ENCODE measurements at places on chromosomes 7 and 10. TPM values are rescaled to one million over a fixed set of nuclear protein-coding genes. Genes with fewer than 3 reads are reported as not detected.

- DNase-seq: peak; percentile 74
- no peak overlapping the region for H3K27ac ChIP-seq
- H3K4me1 ChIP-seq: peaks cover 8% of the 10 kb centered on the region
These were observed 9.5 kb downstream of the ANKRD1 start for GRCh38 chr10:90911133-90912051.

Gene SLC26A3
- not detected for total RNA-seq

DNA sequence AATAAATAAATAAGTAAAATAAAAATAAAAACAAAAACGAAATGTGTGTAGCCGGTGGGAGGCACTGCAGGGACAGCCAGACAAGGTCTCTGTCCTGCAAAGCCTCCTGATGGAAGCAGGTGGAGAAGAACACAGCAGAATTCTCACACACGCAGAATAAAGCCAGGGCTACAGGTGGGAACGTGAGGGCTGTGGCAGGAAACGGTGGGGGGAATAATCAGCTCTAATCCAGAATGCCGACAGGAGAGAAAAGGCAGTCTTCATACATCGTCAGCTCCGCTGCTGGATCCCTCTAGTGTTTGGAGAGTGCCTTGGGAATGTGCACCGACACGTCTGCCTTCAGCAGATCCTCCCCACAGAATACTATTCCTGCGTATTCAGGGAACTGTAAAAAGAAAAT lies 6.8 kb upstream of the SNX8 start:
- no peak overlapping the region for H3K4me3 ChIP-seq
- H3K27me3 ChIP-seq: no peaks in the 10 kb centered on the region
- H3K27ac ChIP-seq: no peak overlapping the region
- no peaks in the 10 kb centered on the region for H3K36me3 ChIP-seq

GRCh38 chr10:6333086-6333485 lies 130.4 kb downstream of the PFKFB3 start:
- no peaks in the 10 kb centered on the region for H3K36me3 ChIP-seq
- no peak for DNase-seq
- H3K4me1 ChIP-seq: peaks cover 11% of the 10 kb centered on the region
- no peak overlapping the region for H3K27ac ChIP-seq
- no peaks in the 10 kb centered on the region for H3K27me3 ChIP-seq
- no peak overlapping the region for H3K4me3 ChIP-seq

Gene CYP26C1
- total RNA-seq: 0.42 TPM

Gene HPSE2
- total RNA-seq: 0.50 TPM

DNA sequence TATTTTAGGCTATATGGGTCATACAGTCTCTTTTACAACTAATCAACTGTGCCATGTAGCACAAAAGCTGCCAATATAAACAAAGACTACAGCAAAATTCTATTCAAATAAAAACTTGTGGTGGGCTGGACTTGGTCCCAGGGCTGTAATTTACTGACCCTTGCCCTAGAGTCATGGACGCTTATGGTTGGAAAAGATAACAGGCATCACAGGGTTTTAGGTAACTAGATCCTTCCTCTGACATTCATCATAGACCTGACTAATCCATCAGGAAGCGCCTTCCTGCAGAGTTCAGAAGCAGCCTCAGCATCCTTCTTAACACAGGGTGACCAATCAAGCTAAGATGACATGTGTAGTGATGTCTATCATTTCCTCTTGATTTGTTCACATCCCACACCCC lies 40.2 kb upstream of the GPAM start:
- no peaks in the 10 kb centered on the region for H3K36me3 ChIP-seq
- H3K27me3 ChIP-seq: no peaks in the 10 kb centered on the region
- no peaks in the 10 kb centered on the region for H3K4me1 ChIP-seq
- DNase-seq: no peak

Gene CALHM3
- total RNA-seq: not detected

- H3K36me3 ChIP-seq: no peaks in the 10 kb centered on the region
- no peaks in the 10 kb centered on the region for H3K4me1 ChIP-seq
- no peak overlapping the region for H3K27ac ChIP-seq
- no peak for DNase-seq
These were observed 382.0 kb upstream of the ADARB2 start for GRCh38 chr10:2119316-2119715.

- peaks cover 55% of the 10 kb centered on the region for H3K36me3 ChIP-seq
- H3K4me3 ChIP-seq: no peak overlapping the region
- DNase-seq: no peak
- H3K27ac ChIP-seq: no peak overlapping the region
These were observed 114.0 kb downstream of the INPP5A start for GRCh38 chr10:132651511-132652029.

DNA sequence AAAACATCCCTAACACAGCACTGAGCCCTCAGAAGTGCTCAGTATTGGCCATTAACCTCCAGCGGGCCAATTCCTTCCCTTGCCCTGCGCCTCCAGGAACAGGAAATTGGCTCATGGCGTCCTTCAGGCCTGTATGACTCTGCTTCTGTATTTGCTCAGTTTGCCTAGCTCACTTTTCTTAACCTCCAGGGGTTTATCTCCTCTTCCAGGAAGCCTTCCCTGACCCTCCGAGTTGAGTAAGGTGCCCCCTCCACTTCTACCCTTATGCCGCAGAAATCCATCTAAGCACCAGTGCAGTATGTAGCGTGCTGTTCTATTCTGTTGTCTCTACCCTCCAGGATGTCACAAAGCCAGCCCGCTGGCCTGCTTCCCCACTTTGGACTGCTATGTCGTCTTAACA lies 1.1 kb upstream of the SFXN4 start:
- H3K27me3 ChIP-seq: no peaks in the 10 kb centered on the region
- DNase-seq: no peak

GRCh38 chr10:14602807-14603533 lies 171.7 kb downstream of the FAM107B start:
- peaks cover 34% of the 10 kb centered on the region for H3K36me3 ChIP-seq
- DNase-seq: no peak
- peak overlapping the region; percentile 85 for H3K27ac ChIP-seq
- no peaks in the 10 kb centered on the region for H3K27me3 ChIP-seq
- H3K4me3 ChIP-seq: peak overlapping the region; percentile 63
- H3K4me1 ChIP-seq: peaks cover 7% of the 10 kb centered on the region

GRCh38 chr10:78299851-78300468 lies 266.3 kb downstream of the RPS24 start:
- peak overlapping the region; percentile 15 for H3K27ac ChIP-seq
- H3K36me3 ChIP-seq: no peaks in the 10 kb centered on the region
- H3K27me3 ChIP-seq: no peaks in the 10 kb centered on the region
- DNase-seq: no peak
- no peak overlapping the region for H3K4me3 ChIP-seq

DNA sequence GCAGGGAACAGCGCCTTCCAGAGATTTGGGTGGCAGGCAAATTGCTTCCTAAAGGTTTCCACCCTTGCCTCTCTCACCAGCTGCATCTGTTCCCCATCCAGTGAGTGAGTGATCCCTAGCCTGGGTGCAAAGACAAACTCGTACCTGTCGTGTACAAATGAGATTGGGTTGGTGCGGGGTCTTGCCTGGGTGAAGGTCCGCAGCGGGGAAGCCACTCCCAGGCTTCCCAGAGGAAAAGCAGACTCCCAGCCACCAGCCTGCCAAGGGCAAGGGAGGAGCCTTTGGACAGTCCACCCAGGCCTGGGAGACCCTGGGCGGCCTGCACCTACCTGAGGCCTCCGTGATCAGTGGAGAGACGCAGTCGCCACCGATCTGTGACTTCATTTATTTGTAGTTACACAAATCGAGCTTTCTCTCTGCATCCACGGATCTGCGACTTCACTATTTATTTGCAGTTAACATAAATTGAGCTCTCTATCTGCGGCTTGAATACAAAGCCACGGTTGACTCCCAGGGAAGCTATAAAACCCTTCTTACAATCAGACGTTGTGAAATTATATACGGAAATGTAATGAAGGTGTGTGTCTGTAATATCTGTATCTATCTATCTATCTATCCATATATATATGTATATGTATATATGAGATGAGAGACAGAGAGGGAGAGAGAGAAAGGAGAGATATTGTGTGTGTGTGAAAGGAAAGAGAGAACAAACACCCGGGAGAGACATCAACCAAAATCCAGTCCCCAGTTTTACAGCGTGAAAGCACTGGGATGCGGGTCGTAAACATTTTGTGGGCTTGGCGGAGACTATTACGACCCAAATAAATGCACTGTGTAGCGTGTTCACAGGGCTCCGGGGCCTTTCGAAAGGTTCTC lies 3.0 kb upstream of the HOXA7 start:
- H3K36me3 ChIP-seq: no peaks in the 10 kb centered on the region
- DNase-seq: no peak
- no peak overlapping the region for H3K4me3 ChIP-seq
- peaks cover 76% of the 10 kb centered on the region for H3K27me3 ChIP-seq
- peaks cover 5% of the 10 kb centered on the region for H3K4me1 ChIP-seq
- no peak overlapping the region for H3K27ac ChIP-seq

- H3K27ac ChIP-seq: no peak overlapping the region
- no peaks in the 10 kb centered on the region for H3K27me3 ChIP-seq
- H3K4me1 ChIP-seq: no peaks in the 10 kb centered on the region
- no peaks in the 10 kb centered on the region for H3K36me3 ChIP-seq
These were observed 587.8 kb upstream of the MKI67 start for GRCh38 chr10:128713874-128714570.

- H3K27me3 ChIP-seq: no peaks in the 10 kb centered on the region
- no peaks in the 10 kb centered on the region for H3K4me1 ChIP-seq
- no peak for DNase-seq
- H3K4me3 ChIP-seq: no peak overlapping the region
These were observed 34.6 kb upstream of the LRRC4 start for GRCh38 chr7:128065872-128066271.

- DNase-seq: no peak
- no peak overlapping the region for H3K4me3 ChIP-seq
- no peak overlapping the region for H3K27ac ChIP-seq
These were observed 94.2 kb upstream of the LAMB4 start for GRCh38 chr7:108224387-108224786.

- no peak overlapping the region for H3K4me3 ChIP-seq
- H3K27ac ChIP-seq: peak overlapping the region; percentile 44
- no peaks in the 10 kb centered on the region for H3K4me1 ChIP-seq
These were observed 40.7 kb downstream of the TACC2 start for GRCh38 chr10:122029499-122030199.

GRCh38 chr7:4076701-4077294 lies 605.3 kb upstream of the FOXK1 start:
- H3K36me3 ChIP-seq: no peaks in the 10 kb centered on the region
- H3K27ac ChIP-seq: no peak overlapping the region
- no peaks in the 10 kb centered on the region for H3K27me3 ChIP-seq
- no peaks in the 10 kb centered on the region for H3K4me1 ChIP-seq
- no peak for DNase-seq

- H3K27me3 ChIP-seq: no peaks in the 10 kb centered on the region
- H3K36me3 ChIP-seq: no peaks in the 10 kb centered on the region
These were observed 54.7 kb downstream of the MINPP1 start for GRCh38 chr10:87559392-87559791.

DNA sequence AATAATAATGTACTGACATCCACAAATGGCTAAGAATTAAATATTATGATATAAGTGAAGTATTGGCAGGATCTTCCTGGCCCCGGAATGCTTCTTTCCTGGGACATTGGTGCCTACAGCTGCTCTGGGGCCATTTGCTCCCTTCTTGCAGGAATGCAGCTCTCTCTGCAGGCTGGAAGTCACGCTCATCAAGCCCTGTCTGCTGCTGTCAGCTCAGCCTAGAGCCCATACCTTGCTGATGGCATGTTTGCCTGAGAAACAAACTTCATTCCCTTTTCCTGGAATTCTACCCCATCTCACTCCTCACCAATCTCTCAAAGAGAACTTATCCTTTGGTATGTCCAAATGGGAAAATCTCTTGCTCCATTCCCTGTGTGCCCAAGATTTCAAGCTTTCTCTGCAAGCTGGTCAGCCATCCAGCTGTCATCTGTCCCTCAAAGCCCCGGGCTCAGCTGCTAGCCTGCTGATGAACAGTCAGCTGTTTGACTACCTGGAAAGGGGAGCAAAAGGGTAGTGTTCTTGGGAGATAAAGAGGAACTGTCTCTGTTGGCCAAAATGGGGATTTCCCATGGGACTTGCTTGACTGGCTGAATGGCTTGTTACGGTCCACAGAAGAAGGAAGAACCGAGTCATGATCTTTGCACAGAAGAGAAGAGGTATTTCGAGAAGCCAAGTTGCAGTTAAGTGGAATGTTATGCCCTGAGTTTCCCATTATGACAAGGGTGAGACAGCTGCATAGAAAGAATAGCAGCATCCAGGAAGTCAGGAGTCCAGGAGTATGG lies 12.0 kb upstream of the RASSF4 start:
- no peak overlapping the region for H3K4me3 ChIP-seq
- no peaks in the 10 kb centered on the region for H3K27me3 ChIP-seq
- H3K36me3 ChIP-seq: no peaks in the 10 kb centered on the region
- peaks cover 54% of the 10 kb centered on the region for H3K4me1 ChIP-seq
- no peak for DNase-seq

DNA sequence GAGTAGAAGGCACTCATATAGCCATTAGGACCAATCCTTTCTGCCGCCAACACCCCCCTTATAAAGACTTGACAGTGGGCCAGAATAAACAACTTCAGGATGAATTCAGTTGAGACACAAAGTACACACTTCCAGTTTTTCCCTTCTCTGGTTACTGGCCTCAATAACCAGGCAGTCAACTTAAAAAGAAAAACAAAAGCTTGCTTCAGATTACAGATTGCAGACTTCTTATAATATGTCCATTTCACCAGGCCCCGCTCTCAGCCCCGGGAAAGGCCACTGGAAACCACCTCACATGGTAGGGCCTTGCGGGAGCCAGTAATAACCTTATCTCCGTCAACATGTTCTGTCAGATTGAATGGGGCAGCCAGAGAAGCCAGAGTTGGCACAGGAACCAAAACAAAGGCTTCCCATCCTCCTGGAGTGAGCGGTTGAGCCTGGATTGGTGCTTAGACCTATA lies 108.8 kb downstream of the EGFR start:
- peaks cover 37% of the 10 kb centered on the region for H3K4me1 ChIP-seq
- no peak overlapping the region for H3K4me3 ChIP-seq
- H3K27me3 ChIP-seq: no peaks in the 10 kb centered on the region

Gene CNNM1
- 0.94 TPM for total RNA-seq

GRCh38 chr10:133264461-133264860 lies 12.2 kb downstream of the ADAM8 start:
- no peaks in the 10 kb centered on the region for H3K27me3 ChIP-seq
- peaks cover 10% of the 10 kb centered on the region for H3K4me1 ChIP-seq
- peak overlapping the region; percentile 28 for H3K27ac ChIP-seq
- DNase-seq: no peak
- peaks cover 43% of the 10 kb centered on the region for H3K36me3 ChIP-seq
- H3K4me3 ChIP-seq: no peak overlapping the region

GRCh38 chr10:97063983-97064837 lies 121.5 kb downstream of the SLIT1 start:
- H3K4me1 ChIP-seq: no peaks in the 10 kb centered on the region
- no peak overlapping the region for H3K27ac ChIP-seq
- H3K36me3 ChIP-seq: no peaks in the 10 kb centered on the region
- no peak for DNase-seq
- H3K4me3 ChIP-seq: no peak overlapping the region
- H3K27me3 ChIP-seq: peaks cover 18% of the 10 kb centered on the region

Gene OR13A1
- not detected for total RNA-seq

GRCh38 chr10:101367569-101368453 lies 13.8 kb downstream of the BTRC start:
- no peak overlapping the region for H3K27ac ChIP-seq
- no peaks in the 10 kb centered on the region for H3K36me3 ChIP-seq
- no peak for DNase-seq
- no peaks in the 10 kb centered on the region for H3K27me3 ChIP-seq

Gene ADGRA1
- total RNA-seq: not detected

Gene DPP6
- 0.52 TPM for total RNA-seq

GRCh38 chr7:105016068-105016708 lies 2.2 kb downstream of the KMT2E start:
- DNase-seq: no peak
- H3K4me1 ChIP-seq: peaks cover 35% of the 10 kb centered on the region
- no peaks in the 10 kb centered on the region for H3K27me3 ChIP-seq
- no peaks in the 10 kb centered on the region for H3K36me3 ChIP-seq
- H3K4me3 ChIP-seq: peak overlapping the region; percentile 79
- H3K27ac ChIP-seq: peak overlapping the region; percentile 100

Gene EMX2
- total RNA-seq: not detected
